Hepatic stellate cell (primary cell): ENCODE measurements at places on chromosomes 2 and 18.

DNA sequence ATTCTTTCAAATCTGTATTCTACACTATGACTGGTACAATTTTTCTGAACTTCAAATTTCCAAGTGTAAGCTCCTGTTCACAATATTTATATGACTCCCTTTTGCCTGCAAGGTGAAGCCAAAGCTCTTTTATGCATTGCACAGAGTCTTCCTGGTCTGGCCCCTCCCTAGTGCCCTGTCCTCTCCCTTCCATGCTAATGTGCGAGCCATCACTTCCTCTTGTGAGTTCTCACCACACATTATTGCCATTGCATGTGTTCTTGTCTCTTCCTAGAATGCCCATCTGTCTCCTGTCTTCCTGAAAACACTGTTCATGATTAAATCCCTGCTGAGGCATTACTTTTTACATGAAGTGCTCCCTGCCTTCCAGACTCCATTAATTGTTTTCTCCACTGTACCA, 169.9 kb downstream of the MC4R start:
- DNase-seq: no peak

GRCh38 chr18:73777356-73778031, 370.1 kb downstream of the FBXO15 start:
- DNase-seq: no peak

DNA sequence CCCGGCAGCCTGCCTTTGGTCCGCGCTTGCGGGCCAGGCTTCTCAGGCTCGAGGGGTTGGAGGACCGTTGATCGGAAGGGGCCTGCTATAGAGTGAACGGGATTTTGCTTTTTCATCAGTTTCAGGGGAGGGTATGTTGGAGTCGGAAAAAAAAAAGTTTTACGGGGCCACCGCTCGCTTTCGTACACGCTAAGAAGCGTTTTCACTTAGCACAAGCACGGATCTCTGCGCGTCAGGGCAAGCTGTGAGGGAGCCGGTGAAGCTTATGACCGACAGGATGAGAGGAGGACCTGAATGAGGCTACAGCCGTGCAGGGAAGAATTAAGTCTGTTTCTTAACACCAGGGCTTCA, 443 bp downstream of the CPSF3 start:
- no peak for DNase-seq

DNA sequence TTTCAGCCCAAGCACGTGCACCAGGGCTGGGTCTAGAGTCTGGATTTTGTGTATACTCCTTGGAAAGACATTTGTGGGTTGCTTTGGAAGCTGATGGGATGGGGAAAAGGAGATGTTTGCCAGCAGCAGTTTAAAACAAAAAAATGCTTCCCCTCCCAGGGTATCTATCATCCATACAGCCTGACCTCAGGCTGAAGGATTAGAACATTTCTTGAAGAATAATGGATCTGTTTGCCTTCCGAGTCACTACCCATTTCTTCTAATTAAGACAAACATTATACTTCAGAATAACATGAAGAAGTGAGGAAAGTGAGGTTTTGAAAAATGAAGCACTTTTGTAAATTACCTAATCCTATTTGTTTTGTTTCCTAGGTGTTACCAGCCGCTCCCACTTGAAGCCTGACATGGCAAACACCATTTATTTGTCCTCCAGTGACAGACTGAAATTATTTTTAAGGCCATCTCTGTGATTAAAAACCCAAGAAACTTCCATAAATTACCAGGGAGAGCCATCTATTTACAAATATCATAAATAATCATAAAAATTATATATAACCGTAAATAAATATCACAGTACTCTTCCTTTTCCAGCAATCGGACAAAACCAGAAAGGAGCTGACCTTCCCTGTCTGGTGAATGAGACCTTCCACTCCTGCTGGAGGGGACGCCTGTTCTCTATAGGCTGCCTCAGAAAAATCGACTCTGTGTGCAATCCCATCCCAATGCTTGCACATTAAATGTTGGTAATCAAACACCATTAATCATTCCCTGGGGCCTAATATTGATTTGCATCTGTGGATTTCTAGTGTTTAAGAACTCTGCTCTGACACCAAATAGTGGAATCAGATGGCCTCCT, 106.8 kb downstream of the C1D start:
- no peak for DNase-seq

DNA sequence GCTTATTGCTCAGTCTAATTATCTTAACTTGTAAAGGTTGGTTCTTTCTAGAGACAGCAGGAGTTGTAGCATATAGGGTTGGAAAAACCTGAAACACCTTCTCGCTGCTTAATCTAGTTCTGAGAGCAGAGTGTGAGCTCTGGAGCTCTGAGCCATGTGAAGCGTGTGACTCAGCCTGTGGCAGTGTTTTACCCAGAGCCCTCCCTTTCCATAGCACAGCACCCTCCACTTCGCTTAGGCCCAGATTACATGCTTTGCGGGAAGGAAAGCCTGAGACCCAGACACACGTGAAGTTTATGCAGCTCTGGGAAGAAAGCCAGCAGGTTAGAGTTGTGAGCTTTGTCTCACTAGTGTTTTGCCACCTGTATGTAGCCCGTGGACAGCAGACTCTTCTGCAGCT, 74.5 kb downstream of the INPP4A start:
- DNase-seq: no peak

- DNase-seq: no peak
Measured at GRCh38 chr2:192500550-192501200, 305.9 kb upstream of the TMEFF2 start.
